CD8-positive, alpha-beta memory T cell (primary cell): ENCODE measurements at places on chromosomes 11 and 22. TPM values are rescaled to one million over a fixed set of nuclear protein-coding genes. Genes with fewer than 3 reads are reported as not detected.

Gene GDPD5
- 9.1 TPM for total RNA-seq

Gene TMEM121B
- total RNA-seq = 0.11 TPM

DNA sequence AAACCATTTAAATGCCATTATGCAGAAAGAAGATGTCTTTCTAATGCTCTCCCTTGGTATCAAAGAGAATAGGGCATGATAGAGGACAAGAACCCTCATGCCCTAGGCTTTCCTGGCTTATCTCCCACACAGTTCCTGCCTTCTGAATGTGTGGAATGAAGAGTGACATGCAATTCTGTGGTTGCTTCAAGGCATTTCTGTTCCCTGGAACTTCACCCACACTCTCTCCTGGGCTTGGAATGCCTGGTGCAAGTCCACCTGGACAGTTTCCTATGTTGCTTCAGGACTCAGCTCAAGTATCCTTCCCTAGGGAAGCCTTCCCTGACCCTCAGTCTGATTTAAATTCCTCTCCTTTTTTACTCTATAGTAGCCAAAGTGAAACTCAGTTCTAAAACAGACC is 53.8 kb upstream of the DRD2 start:
- DNase-seq = no peak

- DNase-seq = no peak
Measured at GRCh38 chr11:79471071-79471844, 30.4 kb upstream of the TENM4 start.

DNA sequence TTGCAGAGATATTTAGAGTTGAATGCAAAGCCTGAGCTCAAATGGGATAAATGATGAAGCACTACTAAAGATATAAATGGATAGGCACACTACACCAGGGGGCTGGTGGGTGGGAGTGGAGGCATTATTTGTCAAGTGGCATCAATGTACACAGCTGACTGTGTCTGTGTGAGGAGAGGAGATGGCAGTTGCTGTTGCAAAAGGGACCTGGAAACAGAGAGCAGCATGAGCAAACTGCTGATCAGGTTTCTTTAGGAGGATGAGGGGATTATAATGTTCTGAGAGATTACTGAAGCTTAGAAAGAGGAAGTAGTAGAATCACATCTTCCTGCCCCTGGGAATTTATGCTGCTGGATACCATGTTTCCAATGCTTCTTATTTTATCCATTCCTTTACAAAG is 39.4 kb upstream of the LIN7C start:
- DNase-seq = no peak

- no peak for DNase-seq
Measured at GRCh38 chr11:97722065-97722464, 1298.7 kb upstream of the CNTN5 start.
